ENCODE measurements at places on chromosomes 13 and 19.

GRCh38 chr19:35828692-35829301, 16.2 kb upstream of the PRODH2 start:
- no peak for DNase-seq

GRCh38 chr19:9935506-9936325, 599 bp downstream of the OLFM2 start:
- no peak for DNase-seq

- peak; percentile 82 for DNase-seq
These were observed 3.0 kb downstream of the IRF2BP1 start for GRCh38 chr19:45882652-45883585.

GRCh38 chr19:56678205-56678604, 6.6 kb upstream of the ZNF835 start:
- no peak for DNase-seq

- peak; percentile 63 for DNase-seq
These were observed 37.6 kb upstream of the C1QTNF9 start for GRCh38 chr13:24271601-24272451.

DNA sequence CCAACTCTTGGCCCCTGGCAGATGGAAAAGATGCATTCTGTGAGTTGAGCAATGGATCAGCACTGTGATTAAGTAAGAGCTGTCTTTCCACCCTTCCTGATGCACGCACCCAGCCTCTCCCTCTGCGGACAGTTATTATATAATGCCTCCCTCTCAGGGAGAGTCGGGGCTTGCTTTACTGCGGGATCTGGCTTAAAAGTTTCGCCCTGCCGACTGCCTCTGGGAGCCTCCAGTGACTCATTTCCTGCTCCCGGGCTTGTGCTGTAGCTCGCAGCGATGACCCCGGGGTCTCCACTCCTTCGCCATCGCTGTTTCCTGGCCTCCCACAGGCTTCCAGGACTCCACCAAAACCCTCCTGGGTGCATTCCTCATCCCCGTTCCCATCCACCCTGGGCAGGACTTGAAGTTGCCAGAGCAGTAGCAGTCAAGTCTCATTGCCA, 107.4 kb upstream of the SLC7A1 start:
- DNase-seq, result no peak

DNA sequence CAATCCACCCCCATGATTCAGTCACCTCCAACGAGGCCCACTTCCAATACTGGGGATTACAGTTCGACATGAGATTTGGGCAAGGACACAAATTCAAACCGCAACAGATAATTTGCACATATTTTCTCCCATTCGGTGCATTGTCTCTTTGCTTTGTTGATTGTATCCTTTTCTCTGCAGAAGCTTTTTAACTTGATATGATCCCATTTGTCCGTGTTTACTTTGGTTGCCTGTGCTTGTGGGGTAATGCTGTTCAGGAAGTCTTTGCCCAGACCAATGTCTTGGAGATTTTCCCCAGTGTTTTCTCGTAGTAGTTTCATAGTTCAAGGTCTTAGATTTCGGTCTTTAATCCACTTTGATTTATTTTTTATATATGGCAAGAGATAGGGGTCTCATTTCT, 330.8 kb upstream of the SPRY2 start:
- DNase-seq, result no peak

DNA sequence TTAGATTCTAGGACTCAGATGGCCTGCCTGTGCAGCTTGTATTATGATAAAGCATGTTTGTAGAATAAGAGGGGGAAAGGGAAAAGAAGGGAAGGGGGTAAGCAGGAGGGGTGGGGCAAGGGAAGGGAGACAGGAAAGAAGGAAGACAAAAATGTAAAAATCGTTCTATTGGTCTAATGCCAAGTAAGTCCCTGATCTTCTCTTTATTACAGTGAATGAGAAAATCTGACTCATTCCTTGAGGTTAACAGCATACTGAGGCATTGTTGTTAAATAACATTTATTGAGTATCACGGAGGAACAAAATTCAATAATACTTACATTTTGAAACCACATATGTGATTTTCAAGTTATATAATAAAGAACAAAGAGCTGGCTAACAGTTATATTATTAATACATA, 1534.7 kb downstream of the OLFM4 start:
- no peak for DNase-seq

DNA sequence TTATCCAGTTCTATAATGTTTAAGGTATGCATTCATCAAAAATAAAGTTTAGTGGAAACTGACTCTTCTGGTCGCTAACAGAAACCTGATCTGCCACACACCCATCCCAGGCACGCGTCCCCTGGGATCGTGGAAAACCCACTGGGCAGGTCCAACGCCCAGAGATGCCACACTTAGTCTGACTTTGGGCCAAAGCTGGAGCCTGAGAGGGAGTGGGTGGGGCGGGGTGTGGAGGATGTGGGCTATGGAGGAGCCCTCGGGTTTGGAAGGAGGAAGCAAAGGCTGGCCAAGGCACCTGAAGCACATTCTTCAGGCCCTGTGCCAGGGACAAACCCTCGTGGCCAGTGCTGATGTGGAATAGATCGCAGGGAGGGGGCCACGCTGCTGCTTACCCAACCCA, 2.5 kb downstream of the IGFL1 start:
- no peak for DNase-seq

GRCh38 chr13:93767917-93768409, 541.4 kb downstream of the GPC6 start:
- no peak for DNase-seq

GRCh38 chr19:9073806-9074205, 13.1 kb upstream of the OR1M1 start:
- DNase-seq, result no peak

GRCh38 chr13:74596691-74597090, 462.5 kb upstream of the KLF12 start:
- no peak for DNase-seq

Measured in CD14-positive monocyte (primary cell).